CD4-positive, alpha-beta T cell treated with Interleukin-17A for 1 hour (primary cell): ENCODE measurements at places on chromosomes 1 and 21.

DNA sequence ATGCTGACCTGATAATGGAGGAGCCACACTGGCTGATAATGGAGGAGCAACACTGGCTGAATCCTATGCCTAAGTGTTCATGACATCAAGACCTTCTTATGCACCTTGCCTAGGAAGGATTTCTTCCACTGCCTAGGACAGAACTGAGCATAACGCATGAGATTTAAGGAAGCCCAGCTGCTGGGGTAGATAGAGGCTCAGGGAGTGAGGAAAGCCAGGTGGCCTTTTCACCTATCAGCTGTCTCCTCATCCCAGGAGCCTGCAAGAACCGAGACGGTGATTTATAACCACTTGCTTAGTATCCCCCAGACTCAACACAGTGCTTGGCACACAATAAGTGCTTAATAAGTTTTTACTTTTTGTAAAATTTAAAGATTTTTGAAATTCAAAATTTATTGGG, 7.4 kb upstream of the CTBS start:
- DNase-seq = no peak

DNA sequence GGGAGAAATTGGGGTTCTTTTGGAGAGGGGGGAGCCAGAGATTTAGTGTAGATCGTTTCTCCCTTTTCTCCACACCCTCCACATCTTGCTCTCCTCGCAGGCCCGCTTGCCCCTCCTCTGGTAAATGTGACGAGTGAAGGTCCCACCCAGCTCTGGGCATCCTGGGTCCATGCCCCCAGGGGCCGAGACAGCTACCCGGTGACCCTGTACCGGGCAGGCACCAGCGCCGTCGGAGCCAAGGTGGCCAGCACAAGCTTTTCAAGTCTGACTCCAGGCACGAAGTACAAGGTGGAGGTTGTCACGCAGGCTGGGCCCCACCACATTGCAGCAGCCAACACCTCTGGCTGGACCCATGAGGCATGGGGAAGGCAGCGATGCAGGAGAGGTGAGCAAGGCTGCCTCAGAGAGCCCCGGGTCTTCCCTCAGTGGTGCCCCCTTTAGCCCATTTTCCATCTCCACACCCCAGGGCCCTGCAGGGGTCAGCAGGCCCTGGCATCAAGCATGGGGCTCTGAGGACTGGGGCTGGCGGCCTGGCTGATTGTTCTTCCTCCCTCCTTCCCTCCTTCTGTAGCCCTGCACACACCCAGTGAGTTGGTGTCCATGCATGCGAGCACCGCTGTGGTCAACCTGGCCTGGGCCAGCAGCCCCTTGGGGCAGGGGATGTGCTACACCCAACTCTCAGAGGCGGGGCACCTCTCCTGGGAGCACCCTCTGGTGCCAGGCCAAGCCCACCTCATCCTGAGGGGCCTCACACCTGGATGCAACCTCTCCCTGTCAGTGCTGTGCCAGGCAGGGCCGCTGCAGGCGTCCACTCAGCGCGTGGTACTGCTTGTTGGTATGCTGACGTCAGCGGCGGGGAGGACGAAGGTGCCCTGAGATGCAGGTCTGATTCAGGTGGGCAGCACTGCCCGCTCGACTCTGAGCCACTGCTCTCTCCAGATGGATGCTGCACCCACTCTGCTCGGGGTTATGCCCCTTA, 16.4 kb upstream of the LGR6 start:
- DNase-seq = no peak

GRCh38 chr1:206479183-206480125, 9.2 kb downstream of the IKBKE start:
- DNase-seq = peak; percentile 70

GRCh38 chr1:4781646-4782045, 127.2 kb downstream of the AJAP1 start:
- DNase-seq = no peak

DNA sequence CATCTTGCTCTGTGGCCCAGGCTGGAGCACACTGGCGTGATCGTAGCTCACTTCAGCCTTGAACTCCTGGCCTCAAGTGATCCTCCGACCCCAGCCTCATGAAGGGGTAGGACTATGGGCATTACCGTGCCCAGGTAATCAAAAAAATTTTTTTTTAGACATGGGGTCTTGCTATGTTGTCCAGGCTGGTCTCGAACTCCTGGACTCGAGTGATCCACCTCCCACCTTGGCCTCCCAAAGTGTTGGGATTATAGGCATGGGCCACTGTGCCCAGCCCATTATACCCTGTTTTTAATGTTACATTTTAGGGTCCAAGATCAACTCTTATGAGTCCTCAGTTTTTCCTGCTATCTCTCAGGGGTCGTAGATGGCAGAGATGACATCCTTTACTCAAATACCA, 6.3 kb downstream of the MRAP start:
- DNase-seq = no peak

- DNase-seq = no peak
These were observed 59.9 kb upstream of the QSOX1 start for GRCh38 chr1:180094705-180095295.

DNA sequence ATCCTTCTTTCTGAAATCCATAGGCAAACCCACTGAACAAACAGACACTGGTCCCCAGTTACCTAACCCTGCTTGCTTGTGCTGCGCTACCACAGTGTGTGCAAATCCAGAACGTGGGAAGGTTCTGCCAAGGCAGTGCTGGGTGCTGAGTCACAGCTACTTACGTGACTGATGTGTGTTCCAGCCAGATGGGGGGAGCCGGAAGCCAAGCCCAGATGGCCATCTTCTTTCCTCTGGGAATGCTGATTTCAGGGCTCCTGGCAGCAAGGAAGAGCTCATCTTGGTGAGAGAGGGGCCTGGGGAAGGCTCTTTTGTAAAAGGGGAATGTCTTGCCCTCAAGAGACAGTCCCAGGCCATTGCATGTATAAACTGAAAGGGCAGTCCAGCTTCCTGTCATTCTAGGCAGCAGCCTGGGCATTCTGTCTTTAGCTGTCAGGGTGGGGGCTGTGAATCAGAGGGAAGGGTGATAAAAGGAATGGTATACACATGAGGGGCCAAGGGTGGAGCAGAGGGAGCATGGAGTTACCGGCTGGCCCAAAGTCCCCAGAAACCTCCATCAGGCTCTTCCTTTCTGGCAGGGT, 54.1 kb downstream of the CD46 start:
- no peak for DNase-seq

DNA sequence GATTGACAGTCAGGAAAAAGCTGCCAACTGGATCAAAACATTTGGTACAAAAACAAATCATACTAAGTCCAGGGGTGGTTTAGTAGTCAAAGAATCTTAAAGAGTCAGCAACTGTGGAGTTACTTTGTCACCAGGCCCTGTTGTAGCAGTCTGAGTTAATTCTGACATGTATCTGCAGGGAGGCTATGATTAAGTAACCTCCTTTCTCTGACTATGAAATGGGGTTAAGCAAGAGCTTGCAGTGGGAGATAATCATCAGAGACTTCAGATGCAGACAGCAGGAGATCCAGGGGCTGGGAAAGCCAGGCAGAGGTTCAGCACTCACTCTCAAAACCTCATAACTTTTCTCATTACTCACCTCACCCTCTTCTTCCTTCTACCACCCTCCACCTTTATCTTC, 99.2 kb upstream of the BTG3 start:
- no peak for DNase-seq
